Hematopoietic multipotent progenitor cell treated with erythropoietin and hydrocortisone succinate and interleukin-3 and kit ligand, for 4 days (in vitro differentiated cells): ENCODE measurements at places on chromosomes 6 and 20.

- DNase-seq = no peak
These were observed 255.3 kb downstream of the EPM2A start for GRCh38 chr6:145480024-145480423.

GRCh38 chr6:72559067-72559466, 62.8 kb upstream of the KCNQ5 start:
- DNase-seq = peak; percentile 28

- DNase-seq = no peak
These were observed 15.9 kb upstream of the PCK1 start for GRCh38 chr20:57544838-57545564.

- DNase-seq = no peak
These were observed 104.4 kb upstream of the FAM184A start for GRCh38 chr6:119182875-119183274.
